ENCODE measurements at places on chromosomes 3 and 15. TPM values are rescaled to one million over a fixed set of nuclear protein-coding genes. Genes with fewer than 3 reads are reported as not detected.

DNA sequence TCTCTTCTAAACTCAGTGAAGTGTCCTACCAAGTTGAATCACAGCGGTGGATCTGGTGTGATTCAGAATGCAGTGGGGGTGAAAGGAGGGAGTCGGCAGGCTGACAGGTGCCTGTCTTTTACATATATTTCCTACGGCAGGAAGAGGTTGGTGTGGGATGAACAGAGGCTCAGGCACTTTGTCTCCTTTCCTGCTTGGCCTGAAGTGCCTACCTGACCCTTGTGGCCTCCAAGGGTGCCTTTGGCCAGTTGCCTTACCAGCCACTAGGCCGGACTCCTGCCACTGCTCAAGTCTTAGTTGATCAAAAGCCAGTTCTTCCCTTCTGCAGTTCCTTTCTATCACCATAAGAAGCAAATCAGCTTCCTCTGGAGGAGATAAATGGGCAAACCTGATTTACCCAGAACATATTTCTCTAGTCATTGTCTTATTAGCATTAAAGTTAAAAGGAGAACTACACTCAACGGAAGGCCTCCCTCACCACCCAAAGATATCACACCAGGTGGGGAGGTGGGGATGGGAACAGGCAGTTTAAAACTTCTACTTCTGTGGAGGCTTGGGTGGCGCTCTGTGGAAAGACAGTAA lies 52.1 kb downstream of the CRTC3 start:
- no peak overlapping the region for H3K4me3 ChIP-seq
- peaks cover 11% of the 10 kb centered on the region for H3K4me1 ChIP-seq
- DNase-seq, result no peak
- no peak overlapping the region for H3K27ac ChIP-seq

- peak within 1 kb of the TSS; percentile 85 for H3K27ac ChIP-seq
- peak within 1 kb of the TSS; percentile 80 for H3K4me3 ChIP-seq
- H3K36me3 ChIP-seq, result peaks cover 34% of the 10 kb centered on the region
- H3K4me1 ChIP-seq, result peaks cover 64% of the 10 kb centered on the region
These were observed at the start of gene APEH for GRCh38 chr3:49673715-49674496. TSS of gene APEH (plus strand) at chr3:49674351. CDS start at chr3:49674402, 51 bp downstream.

GRCh38 chr3:31668242-31668641 lies 135.5 kb downstream of the STT3B start:
- H3K4me3 ChIP-seq, result no peak overlapping the region
- peaks cover 12% of the 10 kb centered on the region for H3K36me3 ChIP-seq
- peaks cover 14% of the 10 kb centered on the region for H3K4me1 ChIP-seq
- H3K27me3 ChIP-seq, result no peaks in the 10 kb centered on the region
- DNase-seq, result no peak
- no peak overlapping the region for H3K27ac ChIP-seq

GNB5 gene
- 19.7 TPM for polyA plus RNA-seq

DNA sequence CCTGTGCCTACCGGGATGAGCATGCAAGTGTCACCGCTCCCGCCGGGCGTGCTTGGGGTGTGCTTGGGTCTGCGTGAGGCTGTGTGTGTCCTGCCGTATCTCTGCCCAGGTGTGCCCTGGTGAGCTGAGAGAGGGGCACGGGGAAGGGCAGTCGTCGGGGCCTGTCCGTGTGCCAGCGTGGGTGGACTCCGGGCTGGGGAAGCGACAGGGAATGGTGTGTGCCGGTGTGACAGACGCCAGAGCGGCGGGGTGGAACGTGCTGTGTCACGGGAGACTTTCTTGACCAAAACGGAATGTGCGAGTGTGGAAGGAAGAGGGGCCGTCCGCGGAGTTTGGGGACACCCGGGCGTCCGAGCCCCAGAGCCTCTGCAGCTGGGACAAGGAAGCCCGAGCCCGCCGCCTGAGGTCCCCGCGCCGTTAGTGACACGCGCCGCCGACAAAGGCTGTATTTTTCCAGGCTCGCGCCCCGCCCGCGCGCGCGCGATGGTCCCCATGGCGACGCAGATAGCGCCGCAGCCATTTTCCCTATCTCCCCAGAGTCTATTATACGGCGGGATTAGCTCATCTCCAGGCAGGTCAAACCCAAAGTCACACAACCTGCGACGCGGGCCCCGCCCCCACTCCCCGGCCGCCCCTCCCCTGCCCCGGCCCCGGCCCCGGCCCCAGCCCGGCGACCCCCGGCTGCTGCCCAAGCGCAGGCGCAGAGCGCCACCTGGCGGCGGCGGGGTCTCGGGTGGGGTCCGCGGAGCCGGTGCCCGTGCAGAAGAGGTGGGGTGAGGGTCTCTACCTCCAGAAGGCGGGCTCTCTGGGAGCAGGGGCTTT lies 4.5 kb upstream of the GATA2 start:
- no peaks in the 10 kb centered on the region for H3K36me3 ChIP-seq
- H3K4me1 ChIP-seq, result peaks cover 14% of the 10 kb centered on the region
- H3K27me3 ChIP-seq, result no peaks in the 10 kb centered on the region

ACKR2 gene
- 2.6 TPM for polyA plus RNA-seq

GABRG3 gene
- polyA plus RNA-seq, result not detected

GRCh38 chr3:55797084-55797483 lies 310.0 kb upstream of the WNT5A start:
- no peaks in the 10 kb centered on the region for H3K4me1 ChIP-seq
- no peaks in the 10 kb centered on the region for H3K27me3 ChIP-seq
- no peaks in the 10 kb centered on the region for H3K36me3 ChIP-seq
- DNase-seq, result no peak

GRCh38 chr15:56839099-56839498 lies 79.3 kb upstream of the TCF12 start:
- no peak overlapping the region for H3K27ac ChIP-seq
- no peaks in the 10 kb centered on the region for H3K36me3 ChIP-seq
- no peak overlapping the region for H3K4me3 ChIP-seq

LTK gene
- 0.01 TPM for polyA plus RNA-seq

GRCh38 chr3:161199926-161200325 lies 21.2 kb upstream of the NMD3 start:
- no peak for DNase-seq
- H3K36me3 ChIP-seq, result no peaks in the 10 kb centered on the region
- H3K27ac ChIP-seq, result no peak overlapping the region
- no peaks in the 10 kb centered on the region for H3K4me1 ChIP-seq

GRCh38 chr15:96089405-96090058 lies 241.0 kb upstream of the NR2F2 start:
- H3K27me3 ChIP-seq, result no peaks in the 10 kb centered on the region
- no peak for DNase-seq
- H3K36me3 ChIP-seq, result no peaks in the 10 kb centered on the region
- H3K27ac ChIP-seq, result no peak overlapping the region

GRCh38 chr3:43289401-43289800 lies 3.1 kb downstream of the SNRK start:
- peak overlapping the region; percentile 79 for H3K27ac ChIP-seq
- peak overlapping the region; percentile 96 for H3K4me3 ChIP-seq

DNA sequence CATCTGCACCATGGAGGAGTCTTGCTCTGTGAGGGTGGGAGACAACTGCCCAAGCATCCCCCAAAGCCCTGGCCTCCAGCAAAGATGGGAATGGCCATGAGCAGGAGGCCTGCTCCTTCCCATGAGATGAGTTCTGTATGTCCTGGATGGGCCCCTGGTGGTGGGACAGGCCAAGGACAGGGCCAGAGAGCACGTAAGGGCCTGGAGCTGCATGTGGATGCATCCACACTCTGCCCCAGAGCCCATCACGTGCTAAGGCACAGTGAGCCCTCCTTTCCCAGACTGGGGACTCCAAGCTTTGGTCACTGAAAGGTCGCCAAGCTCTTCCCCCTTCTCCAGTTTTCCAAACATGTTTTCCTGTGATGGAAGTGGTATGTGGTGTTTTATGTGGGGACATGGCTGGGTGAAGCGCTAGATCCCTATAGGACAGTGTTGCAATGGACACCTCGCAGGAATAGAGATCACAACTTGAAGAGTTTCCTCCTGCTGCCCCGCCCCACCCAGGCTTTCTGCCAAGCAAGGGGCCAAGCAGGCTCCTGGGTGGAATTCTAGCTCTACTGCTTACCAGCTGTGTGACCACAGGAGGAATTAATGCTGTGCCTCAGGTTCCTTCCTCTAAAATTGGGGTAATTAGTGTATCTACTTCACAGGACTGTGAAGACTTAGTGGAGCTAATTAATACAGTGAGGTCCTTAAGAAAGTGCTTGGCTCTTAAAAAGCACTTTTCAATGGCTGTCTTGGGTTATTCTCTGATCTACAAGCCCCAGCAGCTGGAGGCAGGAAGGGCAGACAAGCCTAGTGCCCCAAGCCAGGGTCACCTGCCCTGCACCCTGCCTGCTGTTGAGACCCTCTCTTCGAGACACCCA lies 106.4 kb upstream of the RPL32 start:
- no peaks in the 10 kb centered on the region for H3K27me3 ChIP-seq
- H3K4me3 ChIP-seq, result no peak overlapping the region
- peaks cover 8% of the 10 kb centered on the region for H3K36me3 ChIP-seq
- peak; percentile 15 for DNase-seq
- H3K4me1 ChIP-seq, result peaks cover 22% of the 10 kb centered on the region

LRTM1 gene
- not detected for polyA plus RNA-seq

COLQ gene
- polyA plus RNA-seq, result 0.46 TPM

- H3K4me3 ChIP-seq, result no peak overlapping the region
- H3K27me3 ChIP-seq, result no peaks in the 10 kb centered on the region
- DNase-seq, result no peak
- no peaks in the 10 kb centered on the region for H3K36me3 ChIP-seq
- H3K27ac ChIP-seq, result peak overlapping the region; percentile 27
These were observed 138.4 kb downstream of the IGF1R start for GRCh38 chr15:98786717-98787116.

GRCh38 chr15:82663186-82663600 lies 16.0 kb upstream of the CPEB1 start:
- no peak overlapping the region for H3K27ac ChIP-seq
- H3K4me1 ChIP-seq, result no peaks in the 10 kb centered on the region
- 0 out of 3 replicates have a peak, but pooled peaks cover 3% of the 10 kb centered on the region for H3K27me3 ChIP-seq

DNA sequence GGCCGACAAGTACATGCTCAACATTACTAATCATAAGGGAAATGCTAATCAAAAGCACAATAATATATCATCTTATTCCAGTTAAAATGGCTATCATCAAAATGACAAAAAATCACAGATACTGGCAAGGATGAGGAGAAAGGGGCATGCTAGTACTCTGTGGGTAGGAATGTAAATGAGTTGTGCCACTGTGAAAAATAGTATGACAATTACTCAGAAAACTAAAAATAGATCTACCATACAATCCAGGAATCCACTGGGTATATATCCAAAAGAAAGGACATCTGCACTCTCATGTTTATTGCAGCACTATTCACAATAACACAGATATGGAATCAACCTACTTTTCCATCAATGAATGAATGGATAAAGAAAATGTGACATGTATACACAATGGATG lies 1256.5 kb downstream of the SI start:
- no peaks in the 10 kb centered on the region for H3K36me3 ChIP-seq
- H3K4me1 ChIP-seq, result no peaks in the 10 kb centered on the region
- H3K27ac ChIP-seq, result no peak overlapping the region
- no peak for DNase-seq
- H3K4me3 ChIP-seq, result no peak overlapping the region

GRCh38 chr3:1288805-1289494 lies 196.1 kb downstream of the CNTN6 start:
- H3K36me3 ChIP-seq, result no peaks in the 10 kb centered on the region
- H3K27ac ChIP-seq, result no peak overlapping the region
- H3K4me1 ChIP-seq, result no peaks in the 10 kb centered on the region
- DNase-seq, result no peak
- no peak overlapping the region for H3K4me3 ChIP-seq
- no peaks in the 10 kb centered on the region for H3K27me3 ChIP-seq

MESP2 gene
- polyA plus RNA-seq, result not detected

DNA sequence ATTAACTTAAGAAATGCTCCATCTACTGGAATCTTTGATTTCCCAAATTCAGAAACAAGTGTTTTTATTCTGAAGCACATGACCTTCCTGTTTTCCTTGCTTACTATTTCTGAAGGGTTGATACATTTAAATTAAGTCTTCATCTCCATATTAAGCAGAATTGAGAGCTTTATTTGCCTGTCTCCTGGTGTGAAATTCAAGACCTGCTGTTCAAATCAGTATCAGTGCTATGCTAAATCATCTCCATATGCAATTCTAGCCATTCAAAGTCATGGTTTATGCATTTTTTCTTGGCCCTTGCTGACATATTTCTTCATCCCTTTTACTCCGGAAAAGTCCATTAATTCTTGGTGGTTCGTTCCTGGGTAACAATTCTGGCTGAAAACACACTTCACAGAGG lies 195.4 kb downstream of the ATP8B4 start:
- no peak for DNase-seq
- no peaks in the 10 kb centered on the region for H3K36me3 ChIP-seq
- no peak overlapping the region for H3K27ac ChIP-seq
- no peaks in the 10 kb centered on the region for H3K4me1 ChIP-seq

DUOXA2 gene
- 0.32 TPM for polyA plus RNA-seq

MOBP gene
- polyA plus RNA-seq, result not detected

MESP1 gene
- polyA plus RNA-seq, result not detected

GRCh38 chr3:122235147-122235546 lies 51.7 kb downstream of the CASR start:
- H3K36me3 ChIP-seq, result no peaks in the 10 kb centered on the region
- H3K27ac ChIP-seq, result no peak overlapping the region
- H3K27me3 ChIP-seq, result no peaks in the 10 kb centered on the region
- DNase-seq, result no peak
- no peaks in the 10 kb centered on the region for H3K4me1 ChIP-seq

DNA sequence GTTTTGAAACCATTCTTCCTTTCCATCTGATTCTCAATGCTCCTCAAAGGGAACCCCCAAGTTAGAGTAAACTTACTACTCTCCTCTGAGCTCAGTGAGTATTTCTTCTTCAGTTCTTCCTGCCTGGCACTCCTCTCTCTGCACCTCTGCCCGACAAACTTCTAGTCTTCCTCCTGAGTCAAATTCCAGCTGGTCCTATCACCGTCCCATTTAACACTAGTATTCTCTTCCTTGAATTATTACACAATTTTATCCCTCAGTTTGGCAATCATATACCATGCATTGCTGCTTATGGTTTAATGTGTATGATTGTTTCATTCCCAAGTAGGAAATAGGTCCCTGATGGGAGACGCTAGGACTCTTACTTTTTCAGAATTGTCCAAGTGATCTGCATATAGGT lies 279.7 kb downstream of the MECOM start:
- no peaks in the 10 kb centered on the region for H3K27me3 ChIP-seq
- H3K27ac ChIP-seq, result no peak overlapping the region
- H3K4me1 ChIP-seq, result peaks cover 13% of the 10 kb centered on the region
- no peak for DNase-seq
- H3K4me3 ChIP-seq, result no peak overlapping the region

DNA sequence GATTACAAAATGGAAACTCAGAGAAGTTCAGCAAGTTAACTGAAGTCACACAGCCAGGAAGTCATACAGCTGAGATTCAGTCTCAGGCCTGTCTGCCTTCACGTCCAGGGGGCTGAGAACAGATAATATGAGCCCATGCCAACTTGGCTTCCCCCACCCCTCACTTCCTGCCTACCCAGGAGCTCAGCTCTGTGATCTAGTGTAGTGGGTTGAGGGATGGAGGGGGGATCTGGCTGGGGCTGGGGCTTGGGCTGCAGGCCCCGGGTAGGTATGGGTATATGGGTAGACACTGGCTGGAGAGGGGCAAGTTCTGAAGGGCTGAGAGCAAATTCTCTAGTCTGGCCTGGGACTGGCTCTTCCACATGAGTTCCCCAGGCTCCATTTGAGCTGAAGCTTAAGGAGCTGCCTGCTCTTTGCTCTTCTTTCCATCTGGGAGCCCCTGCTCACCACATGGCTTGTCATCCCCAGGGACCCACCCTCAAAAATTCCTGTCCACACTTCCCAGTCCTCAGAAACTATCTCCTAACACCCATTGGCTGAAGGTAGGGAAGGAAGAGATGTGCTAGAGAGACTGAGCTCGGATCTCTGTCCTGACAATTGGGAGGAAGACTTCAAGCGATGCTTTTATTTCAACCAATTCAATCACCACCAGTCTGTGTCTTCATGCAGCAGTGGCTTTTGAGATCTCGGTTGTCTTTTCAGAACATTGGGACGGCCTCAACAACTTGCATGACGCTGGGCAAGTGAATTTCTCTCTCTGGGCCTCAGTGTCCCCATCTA lies 2.0 kb downstream of the RASGRF1 start:
- H3K36me3 ChIP-seq, result no peaks in the 10 kb centered on the region
- no peak overlapping the region for H3K4me3 ChIP-seq
- H3K27me3 ChIP-seq, result peaks cover 2% of the 10 kb centered on the region
- no peak overlapping the region for H3K27ac ChIP-seq

COL8A1 gene
- polyA plus RNA-seq, result not detected

PPP1R14D gene
- 0.47 TPM for polyA plus RNA-seq
